DMS 273 treated with DMSO at 0.1 percent for 48 hours (cell line): ENCODE measurements at places on chromosomes 12 and 14.

GRCh38 chr12:106284358-106285105 lies 18.0 kb upstream of the TCP11L2 start:
- DNase-seq, result no peak

- DNase-seq, result no peak
Measured at GRCh38 chr12:115437061-115437567, 753.1 kb upstream of the TBX3 start.

DNA sequence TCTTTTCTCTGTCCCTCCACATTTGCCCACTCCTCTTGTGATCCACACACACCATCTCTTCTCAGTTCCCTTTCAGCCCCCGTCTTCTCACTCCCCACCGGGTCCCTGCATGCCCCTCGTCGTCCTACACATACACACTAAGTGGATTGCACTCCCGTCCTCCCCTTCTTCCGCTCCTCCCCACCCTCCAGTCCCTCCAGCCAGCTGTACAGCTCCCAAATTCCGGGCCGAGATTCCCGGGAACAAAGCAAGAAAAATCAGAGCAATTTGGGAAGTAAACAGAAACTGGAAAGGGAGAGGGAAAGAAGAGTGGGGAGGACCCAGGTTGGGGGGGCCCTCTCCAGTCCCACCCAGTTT lies 282 bp upstream of the IGFBP6 start:
- DNase-seq, result no peak

GRCh38 chr12:116376354-116377193 lies 99.1 kb upstream of the MED13L start:
- DNase-seq, result no peak

GRCh38 chr12:114895827-114896226 lies 211.9 kb upstream of the TBX3 start:
- no peak for DNase-seq

DNA sequence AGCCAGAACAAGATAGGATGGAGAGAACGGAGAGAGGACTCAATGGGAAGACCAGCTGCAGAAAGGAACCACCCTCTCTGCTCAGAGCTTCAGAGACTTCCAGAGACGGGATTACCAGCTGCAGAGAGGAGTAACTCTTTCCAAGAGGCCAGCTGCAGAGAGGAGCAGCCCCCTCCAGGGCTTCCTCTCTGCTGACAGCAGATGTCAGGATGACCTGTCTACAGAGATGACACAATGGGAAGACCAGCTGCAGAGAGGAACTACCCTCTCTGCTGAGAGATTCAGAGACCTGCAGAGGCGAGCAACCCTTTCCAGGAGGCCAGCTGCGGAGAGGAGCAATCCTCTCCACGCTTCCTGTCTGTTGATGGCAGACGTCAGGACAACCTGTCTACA lies 61.8 kb downstream of the KLRG1 start:
- no peak for DNase-seq

- peak; percentile 23 for DNase-seq
Measured at GRCh38 chr12:122969676-122970075, 3.4 kb upstream of the ABCB9 start.

GRCh38 chr14:92601757-92602417 lies 88.3 kb downstream of the RIN3 start:
- DNase-seq, result no peak

DNA sequence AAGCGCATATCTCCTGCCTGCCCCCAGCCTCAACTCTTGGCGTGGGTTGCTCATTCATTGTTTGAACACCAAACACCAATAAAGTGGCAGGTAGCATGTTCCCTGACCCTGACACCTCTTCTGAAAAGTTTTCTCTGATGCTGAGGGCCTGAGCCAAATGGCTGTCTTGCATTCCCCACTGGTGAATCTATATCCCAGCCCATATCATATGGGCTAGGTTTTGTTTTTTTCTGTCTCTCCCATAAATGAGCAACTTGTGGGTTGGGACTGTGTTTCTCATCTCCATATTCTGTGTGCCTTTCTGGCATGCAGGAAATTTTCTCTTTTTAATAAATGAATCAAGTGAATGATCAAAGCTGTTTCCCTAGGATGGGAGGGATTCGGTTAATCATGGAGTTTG lies 5.0 kb downstream of the MYO1A start:
- DNase-seq, result no peak

GRCh38 chr14:92582706-92583452 lies 69.3 kb downstream of the RIN3 start:
- no peak for DNase-seq

DNA sequence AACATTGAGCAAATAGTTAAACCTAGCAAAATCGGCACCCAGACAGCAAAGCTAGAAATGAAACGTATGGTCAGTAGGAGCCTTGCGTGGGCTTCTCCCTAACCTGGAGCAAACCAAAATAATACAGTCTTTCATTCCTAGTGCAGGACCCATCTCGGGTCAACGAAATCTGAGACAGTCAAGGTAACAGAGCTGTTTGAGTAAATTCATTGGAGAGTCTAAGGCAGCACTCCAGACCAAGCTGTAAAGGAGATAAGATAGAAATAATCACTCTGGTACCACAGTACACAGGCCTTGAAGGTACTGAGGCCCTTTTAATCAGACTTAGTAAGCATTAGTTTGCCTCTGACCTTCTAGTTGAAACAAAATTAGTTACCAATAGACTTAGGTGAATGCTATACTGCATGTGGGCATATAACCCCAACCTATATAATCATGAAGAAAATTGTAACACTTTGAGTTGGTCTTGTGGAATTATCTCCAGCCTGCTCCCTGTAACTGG lies 54.4 kb upstream of the BICD1 start:
- no peak for DNase-seq

- no peak for DNase-seq
Measured at GRCh38 chr12:2332947-2333346, 280.2 kb downstream of the CACNA1C start.
